Effector memory CD4-positive, alpha-beta T cell (primary cell): ENCODE measurements at places on chromosomes 11 and 22.

DNA sequence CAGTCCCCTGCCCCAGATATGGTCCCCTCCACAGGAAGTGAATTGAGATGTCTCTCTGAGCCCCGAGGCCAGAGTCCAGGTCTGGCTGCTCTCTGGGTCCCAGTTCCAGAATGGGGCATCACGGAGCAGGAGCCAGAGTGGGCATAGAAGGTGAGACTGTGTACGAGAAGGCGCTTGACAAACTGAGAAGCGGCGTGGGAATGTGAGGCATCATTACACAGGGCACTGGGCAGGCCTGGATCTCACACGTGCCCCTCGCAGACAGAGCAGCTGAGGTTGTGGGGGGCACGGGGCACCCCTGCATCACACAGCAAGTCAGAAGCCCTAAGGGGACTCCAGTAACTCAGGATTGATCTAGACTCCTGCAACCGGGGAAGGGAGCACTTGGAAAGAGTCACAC lies 9.2 kb downstream of the STARD10 start:
- DNase-seq = no peak

- no peak for DNase-seq
These were observed 540.0 kb downstream of the SOX6 start for GRCh38 chr11:15816260-15816871.

- no peak for DNase-seq
These were observed 30.9 kb downstream of the KCNC1 start for GRCh38 chr11:17765356-17766072.

- DNase-seq = no peak
These were observed 84.0 kb upstream of the CTSC start for GRCh38 chr11:88421530-88421929.

DNA sequence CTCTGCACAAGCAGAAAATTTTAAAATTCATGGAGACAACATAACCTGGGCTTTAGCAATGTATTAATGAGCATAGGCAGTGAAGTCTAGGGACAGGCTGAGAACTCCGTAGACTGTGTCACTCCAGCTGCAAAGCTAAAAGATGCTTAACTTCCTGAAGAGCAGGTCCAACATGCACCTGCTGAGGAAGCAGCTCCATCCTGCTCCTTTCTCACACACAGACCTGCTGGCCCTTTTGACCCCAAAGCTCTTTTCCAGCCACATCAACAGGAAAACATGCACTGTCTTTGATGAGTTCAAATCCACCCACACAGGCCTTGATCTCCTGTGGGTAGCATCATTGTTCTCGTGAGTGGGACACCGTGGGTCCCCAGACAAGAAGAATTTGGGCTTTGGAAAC lies 36.0 kb downstream of the SYN3 start:
- no peak for DNase-seq

- no peak for DNase-seq
These were observed 6.7 kb downstream of the CARD18 start for GRCh38 chr11:105132716-105133511.

DNA sequence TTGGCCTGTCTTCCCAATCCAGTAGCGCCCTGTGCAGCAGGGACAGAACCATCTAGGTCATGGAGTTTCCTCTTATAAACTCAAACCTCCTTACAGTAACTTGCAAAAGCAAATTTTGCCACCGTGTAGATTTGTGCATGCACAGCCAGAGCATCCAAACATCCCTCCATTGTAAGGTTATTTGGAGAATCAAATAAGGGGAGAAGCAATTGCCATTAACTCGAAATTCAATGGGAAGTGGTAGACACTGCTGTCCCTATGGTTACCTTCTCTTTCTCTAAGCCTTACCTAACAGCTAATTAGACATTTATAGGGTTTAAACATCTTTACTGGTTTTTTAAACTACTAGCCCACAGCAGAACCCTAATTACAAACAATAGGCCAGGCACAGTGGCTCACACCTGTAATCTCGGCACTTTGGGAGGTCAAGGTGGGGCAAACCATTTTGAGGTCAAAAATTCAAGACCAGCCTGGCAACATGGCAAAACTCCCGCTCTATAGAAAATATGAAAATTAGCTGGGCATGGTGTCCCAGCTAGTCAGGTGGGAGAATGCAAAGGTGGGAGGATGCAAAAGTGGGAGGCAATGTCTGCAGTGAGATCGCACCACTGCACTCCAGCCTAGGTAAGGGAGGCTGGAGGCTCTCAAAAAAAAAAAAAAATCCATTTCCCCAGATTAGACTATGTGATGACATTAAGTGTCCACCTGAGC lies 6.6 kb downstream of the HSPA8 start:
- no peak for DNase-seq

DNA sequence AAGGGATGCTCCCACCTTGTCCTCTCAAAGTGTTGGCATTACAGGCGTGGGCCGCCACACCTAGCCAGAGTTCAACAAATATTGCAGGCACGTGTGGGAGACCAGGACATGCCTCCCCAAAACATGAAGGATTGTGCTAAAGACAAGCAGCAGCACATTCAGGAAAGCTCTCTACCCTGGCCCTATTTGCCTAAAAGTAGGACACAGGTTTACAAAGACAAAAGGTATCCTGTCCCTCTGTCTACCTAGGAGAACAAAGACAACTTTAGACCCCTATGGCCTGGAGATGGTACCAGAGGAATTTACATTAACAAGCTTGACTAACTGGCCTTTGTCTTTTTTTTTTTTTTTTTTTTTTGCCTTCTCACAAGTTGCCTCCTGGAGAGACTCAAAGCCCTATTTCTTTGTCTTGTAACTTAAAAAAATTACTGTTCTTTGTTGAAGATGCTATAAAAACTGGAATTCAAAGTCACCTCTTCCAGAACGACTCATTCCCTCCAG lies 859 bp upstream of the ACCS start:
- DNase-seq = no peak

- DNase-seq = no peak
These were observed 14.1 kb upstream of the KIAA0930 start for GRCh38 chr22:45254789-45255278.

GRCh38 chr22:29855611-29856181 lies 17.6 kb upstream of the ASCC2 start:
- no peak for DNase-seq

DNA sequence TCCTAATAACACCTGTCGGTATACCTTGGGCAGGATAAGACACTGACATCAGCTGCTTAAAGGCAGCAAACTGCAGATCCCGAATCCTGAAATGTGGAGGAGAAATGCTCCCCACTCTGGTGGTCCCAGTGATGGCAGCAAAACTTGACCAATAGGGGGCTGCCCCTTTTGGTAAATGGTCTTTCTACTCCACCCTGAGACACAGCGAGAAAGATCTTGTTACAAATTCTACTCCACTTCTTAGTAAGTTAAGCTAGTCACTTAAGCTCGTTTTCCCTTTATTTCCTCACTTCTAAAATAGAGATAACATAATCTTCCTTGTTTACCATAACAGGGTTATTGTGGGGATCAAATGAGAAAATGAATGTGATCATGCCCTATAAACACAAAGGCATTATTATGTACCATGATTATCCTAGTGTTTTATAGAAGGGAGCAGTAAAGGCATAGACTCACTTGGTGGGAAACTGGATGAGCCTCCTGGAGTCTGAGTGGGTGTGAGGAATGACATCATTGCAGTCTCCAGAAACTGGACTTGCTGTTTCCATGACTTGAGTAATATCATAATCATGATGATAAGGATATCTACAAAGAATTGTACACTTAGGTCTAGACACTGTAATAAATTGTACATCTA lies 50.9 kb downstream of the ENDOD1 start:
- DNase-seq = no peak

- no peak for DNase-seq
These were observed 11.6 kb downstream of the MED19 start for GRCh38 chr11:57700425-57700824.

DNA sequence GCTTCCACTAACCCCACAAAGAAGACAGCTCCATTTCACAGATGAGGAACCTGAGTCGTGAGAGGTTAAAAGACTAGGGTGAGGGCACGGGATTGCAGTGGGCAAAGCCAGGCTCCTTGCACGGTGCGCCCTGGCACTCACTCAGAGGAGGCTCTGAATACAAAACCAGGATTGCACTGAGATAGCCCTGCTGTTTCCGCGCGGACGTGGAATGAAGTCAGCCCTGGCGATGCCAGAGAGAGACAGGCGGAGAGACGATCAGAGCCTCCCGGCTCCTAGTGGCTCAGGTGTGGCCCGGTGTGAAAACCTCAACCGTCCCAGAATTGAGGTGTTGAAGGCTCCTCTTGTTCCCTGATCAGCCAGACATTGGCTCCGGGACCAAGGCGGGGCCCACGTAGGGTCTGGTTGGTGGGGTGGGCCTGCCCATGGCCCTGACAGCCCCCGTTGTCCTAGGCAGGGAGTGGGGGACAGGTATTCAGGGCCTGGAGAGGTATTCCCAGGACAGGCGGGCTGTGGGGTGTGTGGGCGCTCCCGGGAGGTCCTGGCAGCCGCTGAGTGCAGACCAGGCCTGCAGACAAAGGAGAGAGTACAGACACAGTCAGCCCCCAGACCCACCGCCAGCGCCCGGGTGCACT lies 43.1 kb upstream of the LINC01488 start:
- no peak for DNase-seq

DNA sequence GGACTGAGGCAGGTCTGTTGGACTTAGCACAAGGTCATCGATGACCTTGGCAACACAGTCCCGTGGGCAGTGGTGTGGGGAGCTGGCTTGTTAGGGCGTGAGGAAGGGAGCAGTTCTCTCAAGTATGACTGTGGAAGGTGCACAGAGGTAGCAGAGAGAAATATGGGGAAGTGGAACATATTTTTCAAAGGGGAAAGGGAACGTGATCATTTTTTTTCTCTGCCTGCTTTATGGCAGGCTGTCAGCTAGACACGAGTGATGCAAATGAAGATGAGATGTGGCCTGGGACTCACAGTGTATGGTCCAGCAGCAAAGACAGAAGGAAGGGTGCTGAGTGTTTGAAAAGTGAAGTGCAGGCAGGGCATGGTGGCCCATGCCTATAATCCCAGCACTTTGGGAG lies 30.6 kb downstream of the ADAMTS8 start:
- DNase-seq = no peak

- no peak for DNase-seq
These were observed 44.1 kb upstream of the SC5D start for GRCh38 chr11:121248496-121248895.

GRCh38 chr11:84044706-84045105 lies 758.5 kb upstream of the CCDC90B start:
- no peak for DNase-seq

DNA sequence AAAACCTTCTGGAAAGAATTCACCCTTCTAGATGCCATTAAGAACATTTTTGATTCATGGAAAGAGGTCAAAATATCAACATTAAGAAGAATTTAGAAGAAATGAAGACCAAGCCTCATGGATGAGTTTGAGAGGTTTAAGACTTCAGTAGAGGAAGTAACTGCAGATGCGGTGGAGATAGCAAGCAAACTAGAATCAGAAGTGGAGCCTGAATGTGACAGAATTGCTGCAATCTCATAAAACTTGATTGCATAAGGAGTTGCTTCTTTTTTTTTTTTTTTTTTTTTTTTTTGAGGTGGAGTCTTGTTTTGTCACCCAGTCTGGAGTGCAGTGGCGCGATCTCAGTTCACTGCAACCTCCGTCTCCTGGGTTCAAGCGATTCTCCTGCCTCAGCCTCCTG lies 51.6 kb downstream of the MS4A13 start:
- no peak for DNase-seq

- no peak for DNase-seq
These were observed 22.8 kb upstream of the PPFIA1 start for GRCh38 chr11:70247710-70248072.

- no peak for DNase-seq
These were observed 17.1 kb downstream of the PLA2G6 start for GRCh38 chr22:38164551-38164918.

GRCh38 chr11:129237880-129238638 lies 45.9 kb upstream of the ARHGAP32 start:
- no peak for DNase-seq

- no peak for DNase-seq
These were observed 335.6 kb upstream of the LRRC4C start for GRCh38 chr11:41795004-41795403.

GRCh38 chr11:116534270-116534975 lies 238.4 kb downstream of the BUD13 start:
- DNase-seq = no peak

DNA sequence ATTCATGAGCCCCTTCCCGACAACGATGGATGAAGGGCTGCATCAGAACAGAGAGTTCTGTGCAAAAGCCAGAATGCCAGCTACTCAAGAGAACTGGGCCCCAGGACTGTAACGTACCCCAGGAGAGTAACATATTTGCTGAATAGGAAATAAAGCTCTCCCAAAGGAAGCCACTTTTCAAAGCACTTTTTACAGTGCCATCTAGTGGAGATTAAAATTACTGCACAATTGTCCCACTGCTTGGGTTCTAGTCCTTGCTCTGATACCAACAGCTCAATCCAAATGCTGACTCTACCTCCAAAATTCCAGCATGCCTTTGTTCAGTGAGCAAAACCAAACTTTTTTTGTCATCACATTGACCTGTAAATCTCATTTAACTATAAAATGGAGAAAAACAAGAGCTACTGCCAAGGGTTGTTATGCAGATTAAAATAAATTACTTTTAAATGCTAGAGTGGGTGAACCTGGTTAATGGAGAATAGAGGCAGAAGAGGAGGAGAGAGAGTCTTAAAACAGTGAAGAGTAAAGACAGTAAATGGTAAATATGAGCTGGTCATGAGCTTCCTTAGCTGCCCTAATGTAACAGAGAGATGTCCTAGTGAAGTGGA lies 87.6 kb upstream of the FSHB start:
- DNase-seq = no peak

DNA sequence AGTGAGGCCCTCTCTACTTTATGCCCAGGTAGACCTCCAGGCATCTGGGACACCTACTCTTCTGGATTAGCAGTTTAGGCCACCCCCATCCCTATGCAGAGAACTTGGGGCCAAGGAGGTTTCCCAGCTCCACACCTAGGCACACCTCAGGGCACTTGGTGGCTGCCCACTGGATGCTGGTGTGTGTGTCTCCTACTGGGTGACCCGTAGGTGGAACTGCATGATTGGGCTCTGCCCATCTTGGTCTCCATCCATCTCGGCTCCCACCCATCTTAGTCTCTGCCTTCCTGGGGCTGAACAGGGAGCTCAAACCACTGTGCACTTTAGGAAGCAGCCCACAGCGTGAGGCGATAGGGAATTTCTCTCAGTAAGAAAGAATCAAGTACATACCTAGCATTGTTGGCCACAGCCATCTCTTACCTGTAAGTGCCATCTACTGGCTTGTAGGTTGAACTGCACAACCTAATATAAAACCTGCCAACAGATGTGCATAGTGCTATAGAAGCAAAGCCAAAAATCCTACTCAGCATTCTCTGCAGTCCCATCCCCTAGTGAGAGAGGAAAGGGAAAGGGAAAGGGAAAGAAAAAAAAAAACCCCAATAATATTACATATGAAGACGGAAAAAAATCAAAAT lies 61.6 kb upstream of the PTPN5 start:
- no peak for DNase-seq

DNA sequence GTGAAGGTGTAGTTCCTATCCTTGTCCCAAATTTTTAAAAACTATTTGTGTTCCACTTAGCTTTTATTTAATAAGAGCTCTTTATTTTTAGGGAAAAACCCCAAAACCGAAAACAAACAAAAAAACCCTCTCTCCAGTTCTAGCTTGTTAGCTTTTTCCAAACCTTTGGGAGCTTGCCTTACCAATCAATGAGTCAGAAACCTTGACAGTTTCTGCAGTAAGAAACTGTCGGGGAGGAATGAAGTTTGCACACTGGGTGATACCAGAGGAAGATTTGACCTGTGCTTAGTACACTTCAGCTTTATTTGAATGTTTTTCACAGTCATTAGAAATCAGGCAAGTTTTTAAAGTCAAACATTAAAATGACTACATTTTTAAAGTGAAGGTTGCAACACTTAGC lies 105.0 kb downstream of the FAT3 start:
- no peak for DNase-seq

GRCh38 chr22:30212363-30212995 lies 34.1 kb downstream of the LIF start:
- no peak for DNase-seq

GRCh38 chr11:43639224-43639623 lies 41.3 kb upstream of the HSD17B12 start:
- DNase-seq = no peak
